ENCODE measurements at places on chromosomes 5 and 9.

DNA sequence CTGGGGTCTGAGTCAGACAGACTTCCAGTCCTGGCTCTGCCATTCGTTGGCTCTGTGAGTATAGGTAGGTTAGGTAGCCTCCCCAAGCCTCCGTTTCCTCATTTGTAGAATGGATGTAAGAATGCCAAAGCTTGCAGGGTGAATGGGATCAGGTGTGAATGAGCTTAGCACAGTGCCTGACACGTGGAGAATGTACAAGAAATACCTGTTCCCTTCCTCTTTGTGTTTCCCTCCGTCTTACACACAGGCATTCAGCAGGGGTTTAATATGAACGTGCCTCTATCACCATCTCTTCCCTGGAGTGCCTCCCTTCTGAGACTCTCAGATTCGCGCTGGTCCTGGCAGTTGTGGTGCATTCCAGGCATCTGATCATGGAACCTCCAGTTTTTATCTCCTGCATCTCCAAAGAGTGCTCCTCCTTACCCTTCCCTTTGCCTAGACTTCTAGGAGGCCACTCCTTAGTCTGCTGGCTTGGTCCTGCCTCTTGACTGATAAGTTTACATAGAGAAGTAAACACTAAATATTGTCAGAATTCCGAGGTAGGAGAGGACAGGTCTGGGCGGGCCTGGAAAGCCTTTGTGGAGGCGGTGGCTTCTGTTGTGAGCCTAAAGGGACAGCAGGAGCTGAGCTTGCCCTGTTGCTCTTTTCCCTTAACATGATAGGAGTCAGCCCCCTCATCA lies 199.4 kb downstream of the AOPEP start:
- no peak for DNase-seq

DNA sequence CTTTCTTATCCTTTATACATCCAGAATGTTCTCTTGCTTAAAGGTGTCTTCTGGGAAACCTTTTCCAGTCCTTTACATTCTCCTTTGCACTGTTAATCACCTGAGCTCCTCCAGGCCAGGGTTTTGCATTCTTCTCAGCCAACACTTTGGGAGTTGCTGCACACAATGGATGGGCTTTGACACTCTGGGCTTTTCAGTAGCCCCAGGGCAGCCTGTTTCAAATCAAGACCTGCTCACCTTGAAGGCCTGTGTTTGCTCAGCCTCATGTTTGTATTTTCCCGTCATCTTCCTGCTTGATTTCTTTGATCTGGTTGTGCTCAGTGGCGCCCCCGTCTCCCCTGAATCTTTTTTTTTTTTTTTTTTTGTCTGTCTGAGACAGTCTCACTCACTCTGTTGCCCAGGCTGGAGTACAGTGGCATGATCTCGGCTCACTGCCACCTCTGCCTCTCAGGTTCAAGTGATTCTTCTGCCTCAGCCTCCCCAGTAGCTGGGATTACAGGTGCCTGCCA lies 41.0 kb downstream of the DMRT1 start:
- no peak for DNase-seq

GRCh38 chr5:126864042-126864688 lies 87.2 kb downstream of the LMNB1 start:
- DNase-seq: no peak

DNA sequence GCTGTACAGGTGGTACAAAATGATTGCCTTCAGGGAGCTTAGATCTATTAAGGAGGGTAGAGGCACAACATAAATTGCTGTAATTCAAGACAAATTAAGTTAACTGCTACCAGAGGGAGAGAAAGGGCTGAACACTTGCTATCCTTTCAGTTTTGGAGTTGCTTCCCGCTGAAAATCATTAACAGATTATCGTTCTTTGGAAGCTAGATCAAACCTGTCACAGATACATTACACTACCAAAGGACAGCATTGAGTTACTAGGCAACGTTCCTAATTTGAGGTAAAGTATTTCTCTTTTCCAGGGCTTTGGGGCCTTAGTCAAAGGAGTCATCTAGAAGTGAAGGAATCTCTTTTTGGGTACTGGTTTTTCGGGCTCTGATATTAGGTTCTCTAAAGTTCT lies 84.7 kb upstream of the DHFR start:
- DNase-seq: no peak

DNA sequence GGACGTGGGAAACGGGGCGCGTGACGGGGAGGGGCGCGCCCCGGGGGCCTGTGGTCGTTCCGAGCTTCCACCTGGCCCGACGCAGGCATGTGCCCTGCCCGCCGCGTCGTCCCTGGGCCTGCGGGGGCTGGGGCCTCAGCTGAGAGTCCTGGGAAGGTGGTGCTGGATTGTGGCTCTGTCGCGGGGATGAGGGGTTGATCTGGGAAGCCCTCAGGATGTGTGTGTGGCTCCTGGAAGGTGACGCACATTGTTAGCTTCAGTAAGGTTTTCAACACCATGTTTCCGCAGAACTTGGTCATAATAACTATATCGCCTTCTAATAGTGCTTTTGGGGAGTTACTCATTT lies 589.1 kb downstream of the MTRR start:
- DNase-seq: no peak

DNA sequence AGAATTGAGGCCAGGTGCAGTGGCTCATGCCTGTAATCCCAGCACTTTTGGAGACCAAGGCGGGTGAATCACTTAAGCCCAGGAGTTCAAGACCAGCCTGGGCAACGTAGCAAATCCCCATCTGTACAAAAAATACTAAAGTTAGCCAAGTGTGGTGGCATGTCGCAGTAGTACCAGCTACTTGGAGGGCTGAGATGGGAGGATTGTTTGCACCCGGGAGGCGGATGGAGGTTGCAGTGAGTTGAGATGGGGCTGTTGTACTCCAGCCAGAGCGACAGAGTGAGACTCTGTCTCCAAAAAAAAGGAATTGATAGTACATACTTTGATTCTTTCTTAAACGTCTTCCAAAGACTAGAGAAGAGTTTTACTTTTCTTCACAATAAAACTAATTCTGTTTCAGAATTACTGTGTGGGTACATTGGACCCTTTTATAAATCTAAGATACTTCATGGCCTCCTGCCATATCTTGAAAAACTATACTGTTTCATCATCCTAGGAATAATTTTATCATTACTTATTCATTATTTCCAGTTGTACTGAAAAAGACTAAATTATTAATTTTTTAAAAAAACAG lies 132.0 kb upstream of the GRHPR start:
- no peak for DNase-seq

GRCh38 chr5:1096838-1097237 lies 15.0 kb downstream of the SLC12A7 start:
- DNase-seq: no peak

DNA sequence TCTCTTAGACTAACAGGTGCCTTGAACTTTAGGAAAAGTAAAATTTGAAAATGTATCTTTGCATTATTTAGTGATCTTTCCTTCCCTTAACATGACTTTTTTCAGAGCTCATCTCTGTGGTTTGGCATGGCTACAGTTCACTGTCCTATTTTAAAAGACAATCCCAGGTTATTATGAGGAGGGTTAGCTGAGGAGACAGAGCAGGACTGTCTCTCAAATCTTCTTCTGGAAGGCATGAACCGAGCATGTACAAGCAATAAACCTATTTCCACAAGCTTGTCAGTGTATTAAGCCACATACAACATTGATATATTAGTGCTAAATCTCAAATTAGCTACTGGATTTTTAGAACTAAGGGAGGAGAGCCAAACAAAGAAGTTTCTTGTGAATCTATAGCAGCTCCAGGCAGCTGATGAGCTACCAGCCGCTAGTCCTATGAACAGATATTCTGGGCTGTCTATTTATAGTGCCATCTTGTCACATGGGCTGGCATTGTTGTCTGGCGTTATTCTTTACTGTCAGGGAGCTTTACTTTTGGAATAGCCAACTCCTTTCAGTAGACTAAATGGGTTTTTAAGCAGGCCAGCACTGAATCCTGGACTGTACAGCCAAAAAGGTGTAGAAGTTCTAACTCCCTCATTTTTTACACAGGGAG lies 171.2 kb upstream of the ACTBL2 start:
- no peak for DNase-seq

- DNase-seq: no peak
These were observed 18.8 kb upstream of the OR2S2 start for GRCh38 chr9:35976726-35977125.

DNA sequence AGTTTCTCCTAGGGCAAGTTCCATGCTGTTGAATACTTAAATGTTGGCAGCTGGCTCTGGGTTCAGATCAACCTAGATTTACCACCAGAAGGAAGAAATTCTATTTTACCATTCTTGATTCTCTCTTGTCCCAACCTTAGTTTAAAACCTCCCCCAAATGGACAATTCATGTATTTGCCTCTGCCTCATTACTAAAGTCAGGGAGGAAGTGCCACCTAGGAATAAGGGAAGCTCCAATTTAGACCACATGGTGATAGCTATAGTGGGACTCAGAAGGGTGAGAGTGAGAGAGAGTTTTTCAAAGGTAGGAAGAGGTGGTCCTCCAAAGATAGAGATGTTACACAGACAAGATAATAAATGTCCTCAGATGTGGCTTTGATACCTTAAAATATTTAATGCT lies 53.4 kb upstream of the PAM start:
- DNase-seq: no peak

- DNase-seq: no peak
These were observed 82.7 kb downstream of the C9orf152 start for GRCh38 chr9:110125207-110125751.

GRCh38 chr5:54388811-54389210 lies 66.7 kb upstream of the HSPB3 start:
- DNase-seq: no peak

DNA sequence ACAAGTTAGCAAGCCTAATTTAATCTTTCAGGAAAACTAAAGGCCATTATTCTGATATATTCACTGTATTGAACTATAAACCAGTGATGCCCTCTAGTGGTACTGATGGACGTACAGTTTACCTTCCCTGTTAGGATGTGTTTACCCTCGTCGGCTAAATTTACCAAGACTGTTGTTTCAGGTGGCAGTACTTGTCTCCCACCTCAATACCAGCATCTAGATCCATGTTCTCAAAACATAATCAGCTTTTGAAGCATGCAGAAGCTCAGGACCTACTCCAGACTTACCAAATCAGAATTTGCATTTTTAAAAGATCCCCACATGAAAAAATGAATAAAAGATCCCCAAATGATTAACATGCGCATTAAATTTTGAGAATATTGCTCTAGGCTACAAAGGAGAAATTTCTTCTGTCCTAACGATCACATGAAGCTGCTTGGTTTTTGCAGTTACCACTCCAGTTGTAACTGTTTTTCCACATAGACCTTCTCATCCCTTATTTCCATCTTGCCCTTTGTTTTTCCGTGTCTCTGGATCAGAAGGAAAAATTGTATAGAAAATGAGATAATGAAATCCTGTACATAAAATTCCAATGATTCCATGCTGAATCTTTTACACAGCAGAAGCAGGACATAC lies 3.2 kb upstream of the BAAT start:
- DNase-seq: no peak

- no peak for DNase-seq
These were observed 22.5 kb downstream of the FGD3 start for GRCh38 chr9:92969516-92970466.

Measured in CD4-positive, alpha-beta T cell treated with Interleukin-1 beta for 1 hour (primary cell).